ENCODE measurements at places on chromosomes 3 and 15.

GRCh38 chr3:28089527-28089897, 151.9 kb upstream of the CMC1 start:
- no peak for DNase-seq

- DNase-seq: no peak
Observed at GRCh38 chr3:135878501-135878900, 87.0 kb upstream of the PPP2R3A start.

DNA sequence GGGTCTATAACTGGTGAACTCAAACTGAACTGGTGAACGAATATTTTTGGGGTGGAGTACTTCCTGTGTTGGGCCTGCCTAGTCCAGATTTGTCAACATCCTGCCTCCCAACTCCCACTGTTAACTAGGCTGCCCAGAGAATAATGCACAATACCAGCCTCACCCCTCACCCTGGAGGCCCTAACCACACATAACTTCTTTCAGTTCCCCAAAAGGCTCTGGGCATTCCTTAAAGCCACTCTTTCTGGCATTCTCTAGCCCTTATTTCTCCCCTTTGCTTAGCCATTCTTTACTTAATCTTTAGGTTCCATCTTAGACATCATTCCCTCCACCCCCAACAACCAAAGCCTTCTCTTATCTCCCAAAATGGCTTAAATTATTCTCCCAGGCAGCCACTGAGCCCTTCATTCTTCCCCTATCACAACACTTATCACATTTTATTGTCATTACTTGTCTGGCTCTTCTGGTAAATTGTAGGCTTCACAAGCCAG, 9.1 kb upstream of the SEC11A start:
- DNase-seq: peak; percentile 29

GRCh38 chr3:150439657-150440056, 31.6 kb downstream of the TSC22D2 start:
- DNase-seq: no peak

DNA sequence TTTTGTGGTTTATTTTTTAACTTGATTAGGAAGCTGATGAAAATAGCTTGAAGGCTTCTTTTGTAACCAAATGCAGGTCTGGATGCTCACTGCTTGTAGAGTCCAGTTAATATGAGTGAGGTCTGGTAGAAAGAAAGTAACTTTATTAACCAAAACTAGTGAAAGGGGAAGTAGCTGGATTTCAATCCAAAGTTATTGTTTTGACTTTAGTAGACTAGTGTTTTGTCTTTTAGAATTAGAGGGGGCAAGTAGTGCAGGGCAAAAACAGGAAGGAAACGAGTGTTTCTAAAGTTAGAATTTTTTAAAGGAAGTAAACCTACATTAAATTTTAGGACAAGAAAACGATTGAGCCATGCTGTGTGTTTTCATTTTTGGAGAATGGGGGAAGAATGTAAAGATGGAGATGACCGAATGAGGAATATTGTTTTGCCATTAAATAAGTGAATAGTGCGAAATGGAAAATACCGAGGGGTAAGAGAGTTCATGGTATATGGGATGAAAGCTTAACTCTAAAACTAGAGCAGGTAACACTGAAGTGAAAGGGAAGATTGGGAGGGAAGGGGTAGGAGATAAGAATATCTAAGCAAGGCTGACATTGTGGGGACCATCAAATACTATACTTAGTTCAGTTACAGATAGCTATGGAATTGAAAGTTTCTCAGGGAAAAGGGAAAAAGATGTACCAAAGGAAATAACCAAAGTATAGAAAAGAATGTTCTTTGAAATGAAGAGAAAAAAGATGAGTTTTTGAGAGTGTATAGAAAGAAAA, 40.0 kb downstream of the USP3 start:
- peak; percentile 36 for DNase-seq

- no peak for DNase-seq
Observed at GRCh38 chr15:39447881-39448280, 133.0 kb upstream of the THBS1 start.

DNA sequence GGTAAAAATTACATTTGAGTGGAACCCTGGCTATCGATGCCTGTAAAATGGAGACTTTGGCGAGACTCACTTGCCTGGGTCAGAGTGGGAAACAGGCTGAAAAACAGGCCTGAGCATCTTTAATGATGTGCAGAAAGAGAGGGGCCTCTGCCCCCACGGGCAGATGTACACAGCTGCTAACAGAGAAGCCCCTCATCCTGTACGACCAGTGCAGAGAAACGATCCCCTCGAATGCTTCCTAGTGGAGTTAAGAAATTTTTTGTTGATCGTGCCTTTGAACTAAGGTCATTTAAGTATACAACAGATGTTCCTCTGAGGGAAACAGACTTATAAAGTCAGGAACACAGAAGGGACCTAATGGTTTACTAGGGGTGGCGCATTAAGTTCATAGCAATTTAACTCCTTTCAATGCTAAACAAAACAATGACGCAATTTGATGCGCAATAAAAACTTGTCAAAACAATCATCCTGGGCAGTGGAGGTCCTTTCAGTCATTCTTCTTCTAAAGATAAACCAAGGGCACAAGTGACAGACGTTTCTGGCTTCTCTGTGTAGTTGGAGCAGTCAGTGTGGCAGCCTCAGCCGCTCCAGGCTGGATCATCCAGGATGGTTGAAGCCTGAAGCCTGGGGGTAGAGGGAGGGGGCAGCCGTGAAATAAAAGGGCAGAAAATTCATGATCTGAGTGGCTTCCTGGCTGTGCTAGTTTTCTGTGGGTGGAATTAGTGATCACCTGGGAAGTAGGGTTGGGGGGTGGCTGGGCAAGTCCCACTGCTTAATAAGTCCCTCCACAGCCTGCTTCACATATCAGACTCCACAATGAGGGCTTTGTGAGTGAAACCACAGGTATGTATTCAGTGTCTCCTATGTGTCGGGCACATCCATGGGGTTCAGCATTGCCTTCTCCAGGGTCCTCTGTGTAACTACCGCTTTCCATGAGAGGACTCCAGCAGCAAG, 50.8 kb upstream of the MRPS22 start:
- DNase-seq: no peak

GRCh38 chr3:48110463-48110862, 77.8 kb downstream of the CDC25A start:
- DNase-seq: no peak

DNA sequence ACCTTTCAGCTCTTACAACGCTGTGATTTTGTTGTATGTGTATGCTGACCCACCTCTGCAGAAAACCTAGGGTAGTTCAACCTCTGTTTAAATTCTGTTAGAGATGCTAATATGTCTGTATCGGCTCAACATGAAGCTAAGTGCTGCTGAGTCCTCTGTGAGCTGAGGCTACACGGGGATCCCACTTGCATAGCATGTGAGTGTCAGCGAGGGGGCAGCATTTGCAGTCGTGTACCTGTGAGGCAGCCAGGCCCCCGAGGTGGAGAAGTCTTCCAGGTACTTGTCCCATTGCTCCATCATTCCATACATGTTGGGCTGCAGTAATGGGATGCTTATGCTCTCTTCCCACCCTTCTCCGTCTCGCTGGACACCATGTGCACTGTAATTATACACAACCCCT, 3.7 kb downstream of the MKRN2OS start:
- DNase-seq: no peak

GRCh38 chr15:39581793-39582285, 960 bp downstream of the THBS1 start:
- no peak for DNase-seq

DNA sequence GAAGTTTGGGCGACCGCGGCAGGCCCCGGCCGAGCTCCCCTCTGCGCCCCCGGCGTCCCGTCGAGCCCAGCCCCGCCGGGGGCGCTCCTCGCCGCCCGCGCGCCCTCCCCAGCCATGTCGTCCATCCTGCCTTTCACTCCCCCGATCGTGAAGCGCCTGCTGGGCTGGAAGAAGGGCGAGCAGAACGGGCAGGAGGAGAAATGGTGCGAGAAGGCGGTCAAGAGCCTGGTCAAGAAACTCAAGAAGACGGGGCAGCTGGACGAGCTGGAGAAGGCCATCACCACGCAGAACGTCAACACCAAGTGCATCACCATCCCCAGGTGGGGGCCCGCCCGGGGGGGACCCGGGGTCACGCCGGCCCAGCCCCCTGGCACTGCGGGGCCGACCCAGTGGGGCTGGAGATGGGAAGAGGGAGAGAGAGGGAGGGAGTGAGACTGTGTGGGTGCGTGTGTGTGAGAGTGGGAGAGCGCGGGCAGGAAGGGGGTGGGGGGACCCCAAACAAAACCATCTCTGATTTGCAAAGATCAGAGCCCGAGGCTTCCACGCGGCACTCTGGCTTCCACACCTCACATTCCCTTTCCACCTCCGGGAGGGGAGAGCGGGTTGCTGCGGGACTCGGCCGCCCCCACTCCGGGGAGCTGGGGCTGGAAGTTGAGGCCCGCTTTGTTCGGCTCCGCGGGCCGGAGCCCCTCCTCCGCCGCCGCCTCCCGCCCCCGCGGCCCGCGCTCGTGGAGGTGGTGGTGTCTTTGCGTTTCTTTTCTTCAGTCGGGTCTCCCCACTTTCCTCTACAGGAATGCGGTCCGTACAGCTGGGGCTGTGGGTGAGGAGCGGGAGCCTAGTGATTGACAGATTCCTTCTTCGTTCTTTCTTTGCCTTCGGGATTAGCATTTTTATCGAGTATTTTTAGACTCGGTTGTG, 898 bp downstream of the SMAD3 start:
- no peak for DNase-seq

GRCh38 chr3:107938143-107938542, 152.7 kb downstream of the CD47 start:
- DNase-seq: no peak

DNA sequence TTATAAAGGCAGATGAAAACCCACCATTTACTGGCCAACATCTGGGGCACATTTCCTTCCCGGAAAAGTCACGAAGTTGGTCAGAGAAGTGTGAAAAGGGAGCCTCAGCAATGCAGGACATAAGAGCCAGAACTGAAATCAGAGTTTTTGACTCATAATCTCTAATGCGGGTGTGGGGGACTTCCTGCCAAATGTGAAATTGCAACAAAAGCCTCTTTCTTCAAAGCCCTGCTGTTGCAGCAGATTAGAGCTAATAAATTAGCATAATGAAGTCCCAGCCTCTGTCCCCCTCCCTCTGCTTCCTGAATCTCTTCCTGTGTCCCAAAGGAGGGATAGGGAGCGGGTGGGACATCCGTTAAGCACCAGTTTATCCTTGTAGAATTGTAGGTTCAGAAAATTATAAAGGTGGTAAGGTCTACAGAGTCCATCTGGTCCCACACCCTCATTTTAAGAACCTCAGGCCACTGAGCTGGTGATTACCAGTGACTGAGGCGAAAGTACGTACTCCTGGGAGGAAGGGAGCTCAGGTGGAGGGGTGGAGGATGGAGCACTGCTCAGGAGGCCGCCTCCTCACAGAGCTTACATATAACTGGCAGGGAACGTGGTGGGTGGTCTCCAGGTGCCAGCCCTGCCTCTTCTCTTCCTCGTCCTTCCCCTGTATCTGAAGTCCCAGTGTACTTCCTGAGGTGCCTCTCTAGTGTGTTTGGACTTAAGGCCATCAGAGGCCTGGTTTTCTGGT, 35.0 kb downstream of the ST6GAL1 start:
- peak; percentile 29 for DNase-seq

GRCh38 chr3:3587647-3587972, 211.6 kb upstream of the LRRN1 start:
- DNase-seq: no peak

DNA sequence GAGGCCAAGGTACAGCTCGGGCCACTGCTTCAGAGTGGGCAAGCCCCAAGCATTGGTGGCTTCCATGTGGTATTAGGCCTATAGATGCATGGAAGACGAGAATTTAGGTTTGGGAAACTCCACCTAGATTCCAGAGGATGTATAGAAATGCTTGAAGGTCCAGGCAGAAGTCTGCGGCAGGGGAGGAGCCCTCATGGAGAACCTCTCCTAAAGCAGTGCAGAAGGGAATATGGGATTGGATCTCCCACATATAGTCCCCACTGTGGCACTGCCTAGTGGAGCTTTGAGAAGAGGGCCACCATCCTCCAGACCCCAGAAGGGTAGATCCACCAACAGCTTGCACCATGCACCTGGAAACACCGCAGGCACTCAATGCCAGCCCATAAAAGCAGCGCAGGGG, 48.1 kb upstream of the XXYLT1 start:
- DNase-seq: no peak

- DNase-seq: no peak
Observed at GRCh38 chr3:186966406-186966805, 36.1 kb downstream of the ST6GAL1 start.

DNA sequence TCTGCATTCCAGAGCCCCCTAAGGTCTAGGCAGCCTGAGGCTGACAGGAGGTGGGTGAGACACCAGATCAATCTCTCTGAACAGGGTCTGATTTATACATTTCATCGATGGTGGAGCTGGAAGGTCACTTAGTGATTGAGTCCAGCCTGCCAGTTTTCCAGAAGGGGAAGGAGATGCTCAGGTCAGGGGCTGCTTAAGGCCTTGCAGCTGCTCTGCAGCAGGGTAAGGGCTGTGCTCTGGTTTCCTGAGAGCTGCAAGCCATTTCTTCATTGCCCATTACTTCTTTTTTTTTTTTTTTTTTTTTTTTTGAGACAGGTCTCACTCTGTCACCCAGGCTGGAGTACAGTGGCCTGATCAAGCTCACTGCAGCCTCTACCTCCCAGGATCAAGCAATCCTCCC, 10.7 kb downstream of the TADA3 start:
- no peak for DNase-seq

- no peak for DNase-seq
Observed at GRCh38 chr3:56761887-56762651, 39.7 kb downstream of the ARHGEF3 start.

GRCh38 chr3:59809710-59810444, 760.1 kb upstream of the CFAP20DC start:
- DNase-seq: peak; percentile 10

GRCh38 chr15:100115711-100116090, 226.1 kb downstream of the ADAMTS17 start:
- DNase-seq: no peak

- no peak for DNase-seq
Observed at GRCh38 chr3:39962581-39962980, 153.2 kb downstream of the MYRIP start.

GRCh38 chr3:3201611-3202010, 22.1 kb upstream of the CRBN start:
- peak; percentile 26 for DNase-seq

- DNase-seq: no peak
Observed at GRCh38 chr3:190076136-190076535, 44.6 kb downstream of the P3H2 start.

DNA sequence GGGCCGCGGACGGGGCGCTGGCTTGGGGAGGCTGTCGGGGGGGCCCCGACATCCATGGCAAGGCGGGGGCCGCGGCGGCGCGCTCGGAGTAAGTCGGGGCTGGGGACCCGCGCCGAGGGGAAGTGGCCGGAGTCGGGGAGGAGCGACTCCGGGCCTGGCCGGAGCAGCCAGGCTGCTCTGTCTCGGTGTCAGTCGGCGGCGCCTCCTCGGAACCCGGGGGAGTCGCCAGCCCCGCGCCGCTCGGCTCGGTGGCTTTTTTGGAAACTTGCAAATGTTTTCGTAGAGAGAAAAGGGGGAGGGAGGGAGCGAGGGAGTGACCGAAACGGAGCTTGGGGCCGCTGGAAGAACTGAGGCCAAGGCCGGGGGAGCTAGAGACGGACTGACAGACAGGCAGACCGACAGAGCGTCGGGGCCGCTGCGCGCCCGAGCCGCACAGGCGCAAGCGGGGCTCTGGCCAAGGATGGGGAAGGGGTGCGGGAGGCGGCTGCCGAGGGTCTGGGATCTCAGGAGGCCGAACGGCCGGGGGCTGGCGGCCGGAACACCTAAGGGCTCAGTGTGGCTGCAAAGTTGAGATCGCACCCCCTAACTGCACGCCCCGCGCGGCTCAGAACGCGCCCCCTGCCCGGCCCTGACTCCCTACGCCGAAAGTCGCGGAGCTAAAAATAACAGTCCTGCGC, 5.0 kb downstream of the PTH1R start:
- peak; percentile 30 for DNase-seq

Data from GM06990 (cell line).